CD4-positive, CD25-positive, alpha-beta regulatory T cell (primary cell): ENCODE measurements at places on chromosomes 13 and 19.

GRCh38 chr13:112627161-112627560 is 39.2 kb upstream of the TUBGCP3 start:
- DNase-seq, result no peak

DNA sequence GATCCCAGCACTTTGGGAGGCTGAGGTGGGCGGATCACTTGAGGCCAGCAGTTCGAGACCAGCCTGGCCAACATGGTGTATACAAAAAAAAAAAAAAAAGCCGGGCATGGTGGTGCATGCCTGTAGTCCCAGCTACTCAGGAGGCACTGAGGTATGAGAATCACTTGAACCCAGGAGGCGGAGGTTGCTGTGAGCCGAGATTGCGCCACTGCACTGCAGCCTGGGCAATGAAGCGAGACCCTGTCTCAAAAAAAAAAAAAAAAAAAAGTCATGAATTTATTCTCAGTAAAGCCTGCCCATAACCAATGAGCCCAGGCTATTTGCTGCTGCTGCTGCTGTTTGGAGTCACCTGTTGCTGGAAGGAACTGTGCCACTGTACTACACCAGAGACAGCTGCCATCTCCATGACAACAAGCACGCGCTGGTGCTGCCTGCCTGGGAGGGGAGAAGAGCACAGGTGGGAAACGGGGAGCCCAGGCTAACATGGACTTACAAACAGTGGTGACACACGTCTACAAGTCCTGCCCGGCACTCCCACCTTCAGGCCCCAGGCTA is 11.3 kb downstream of the ZFR2 start:
- DNase-seq, result no peak

GRCh38 chr13:43874504-43875092 is 4.9 kb downstream of the CCDC122 start:
- DNase-seq, result peak; percentile 17

DNA sequence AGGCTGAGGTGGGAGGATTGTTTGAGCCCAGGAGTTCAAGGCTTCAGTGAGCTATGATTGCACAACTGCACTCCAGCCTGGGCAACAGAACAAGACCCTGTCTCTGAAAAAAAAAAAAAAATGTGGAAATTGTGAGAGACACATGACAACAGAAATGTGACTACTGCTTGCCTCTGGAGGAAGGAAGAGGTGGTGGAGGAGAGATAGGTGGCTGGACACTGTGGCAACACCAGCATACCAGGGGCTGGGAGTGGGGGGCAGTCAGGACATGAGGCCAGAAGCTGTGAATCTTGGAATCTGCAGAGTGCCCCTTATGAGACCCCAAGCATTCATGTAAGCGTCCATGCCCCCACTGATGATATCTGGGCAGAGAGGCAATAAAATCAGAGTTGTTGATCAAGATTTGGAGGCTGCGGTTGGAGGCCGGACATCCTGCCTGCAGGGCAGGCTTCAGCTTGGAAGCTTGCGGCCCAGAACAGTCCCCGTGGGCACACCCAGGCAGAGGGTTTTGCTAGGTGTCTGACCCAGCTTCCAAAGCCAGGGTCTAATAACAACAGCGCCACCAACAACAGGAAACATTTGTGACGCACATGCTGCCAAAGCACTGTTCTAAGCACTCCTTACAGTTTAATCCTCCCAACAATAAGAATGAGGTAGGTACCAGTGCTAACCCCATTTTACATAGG is 16.9 kb downstream of the FAM187B start:
- DNase-seq, result peak; percentile 97

DNA sequence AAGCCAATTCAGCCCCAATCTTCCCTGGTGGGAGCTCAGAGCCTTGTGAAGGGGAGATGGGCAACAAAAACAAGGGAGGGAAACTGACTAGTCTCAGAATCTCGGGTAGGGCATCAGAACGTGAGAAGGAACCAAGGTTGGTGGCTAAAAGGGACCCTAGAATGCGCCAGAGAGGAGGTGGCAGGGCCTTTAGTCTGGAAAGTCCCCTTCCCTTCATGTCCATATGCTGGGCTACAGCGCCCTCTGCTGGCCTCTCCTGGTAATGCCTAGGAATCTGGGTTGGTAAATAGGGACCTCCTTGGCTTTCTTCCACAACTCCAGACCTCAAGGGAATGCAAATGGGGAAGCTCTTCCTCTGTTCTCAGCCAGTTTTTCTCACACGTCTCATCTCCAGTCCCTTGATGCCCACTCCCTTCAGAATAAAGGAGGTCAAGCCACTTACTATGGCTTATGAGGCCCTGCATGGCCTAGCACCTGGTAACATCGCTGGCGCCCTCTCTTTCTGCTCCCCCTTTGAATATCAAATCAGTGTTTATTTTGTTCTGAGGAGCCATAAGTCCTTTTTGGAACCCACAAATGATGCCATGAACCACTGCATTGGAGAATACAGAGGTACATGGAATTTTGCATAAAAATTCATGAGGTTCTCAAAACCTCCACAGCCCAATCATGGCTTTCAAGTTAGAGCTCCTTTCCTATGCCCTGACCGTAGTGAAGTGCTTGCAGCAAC is 1.4 kb upstream of the CCDC97 start:
- DNase-seq, result peak; percentile 87

DNA sequence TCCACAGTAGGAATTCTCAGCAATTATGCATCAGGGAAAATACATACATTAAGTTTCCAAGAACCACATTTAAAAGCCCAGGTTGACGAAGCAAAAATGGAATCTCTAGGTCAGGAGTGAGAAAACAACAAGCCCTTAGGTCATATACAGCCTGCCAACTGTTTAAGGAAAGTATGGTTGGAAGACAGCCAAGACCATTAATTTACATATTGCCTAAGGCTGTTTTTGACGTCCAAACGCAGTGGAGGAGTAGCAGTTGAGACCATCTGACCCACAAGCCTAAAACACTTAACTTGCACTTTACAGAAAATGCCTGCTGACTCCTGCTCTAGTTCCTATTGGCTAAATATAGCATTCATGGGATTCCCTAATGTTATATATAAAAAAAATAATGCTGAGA is 299.0 kb downstream of the ITGBL1 start:
- DNase-seq, result no peak

DNA sequence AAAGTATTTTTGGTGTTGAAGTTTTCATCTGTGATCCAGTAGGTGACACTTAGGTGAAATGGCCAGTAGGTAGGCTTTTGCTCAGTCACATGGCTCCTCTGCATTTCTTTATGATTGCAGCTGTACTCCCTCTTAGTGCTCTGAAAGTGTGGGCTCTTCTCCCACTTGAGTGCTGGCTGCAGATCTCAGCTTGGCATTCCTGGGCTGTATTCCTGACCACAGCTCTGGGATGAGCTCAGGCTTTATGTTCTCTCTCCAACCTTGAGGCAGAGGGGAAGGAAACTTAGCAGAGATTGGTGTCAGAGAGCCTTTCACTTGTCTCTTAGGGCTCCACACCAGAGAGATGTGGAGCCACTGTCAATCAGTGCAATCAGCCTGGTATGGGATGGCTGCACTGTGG is 254.3 kb downstream of the NDFIP2 start:
- DNase-seq, result no peak

DNA sequence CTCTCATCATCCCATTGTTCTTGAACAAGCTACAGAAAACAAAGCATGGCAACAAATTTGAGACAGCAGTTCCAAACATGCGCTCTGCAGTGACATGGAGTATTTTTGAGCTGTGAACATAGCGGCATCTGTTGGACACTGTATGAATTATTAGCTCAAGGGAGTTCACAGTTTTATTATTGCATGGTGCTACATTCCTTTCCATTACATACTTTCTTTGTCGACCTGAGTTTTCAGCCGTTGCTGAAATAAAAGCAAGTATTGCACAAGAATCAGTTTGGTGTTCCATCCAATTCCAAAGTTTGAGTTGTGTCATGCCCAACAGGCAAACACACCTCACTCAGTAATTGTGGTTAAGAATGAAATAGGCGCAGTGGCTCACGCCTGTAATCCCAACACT is 30.1 kb upstream of the METTL21C start:
- peak; percentile 8 for DNase-seq

DNA sequence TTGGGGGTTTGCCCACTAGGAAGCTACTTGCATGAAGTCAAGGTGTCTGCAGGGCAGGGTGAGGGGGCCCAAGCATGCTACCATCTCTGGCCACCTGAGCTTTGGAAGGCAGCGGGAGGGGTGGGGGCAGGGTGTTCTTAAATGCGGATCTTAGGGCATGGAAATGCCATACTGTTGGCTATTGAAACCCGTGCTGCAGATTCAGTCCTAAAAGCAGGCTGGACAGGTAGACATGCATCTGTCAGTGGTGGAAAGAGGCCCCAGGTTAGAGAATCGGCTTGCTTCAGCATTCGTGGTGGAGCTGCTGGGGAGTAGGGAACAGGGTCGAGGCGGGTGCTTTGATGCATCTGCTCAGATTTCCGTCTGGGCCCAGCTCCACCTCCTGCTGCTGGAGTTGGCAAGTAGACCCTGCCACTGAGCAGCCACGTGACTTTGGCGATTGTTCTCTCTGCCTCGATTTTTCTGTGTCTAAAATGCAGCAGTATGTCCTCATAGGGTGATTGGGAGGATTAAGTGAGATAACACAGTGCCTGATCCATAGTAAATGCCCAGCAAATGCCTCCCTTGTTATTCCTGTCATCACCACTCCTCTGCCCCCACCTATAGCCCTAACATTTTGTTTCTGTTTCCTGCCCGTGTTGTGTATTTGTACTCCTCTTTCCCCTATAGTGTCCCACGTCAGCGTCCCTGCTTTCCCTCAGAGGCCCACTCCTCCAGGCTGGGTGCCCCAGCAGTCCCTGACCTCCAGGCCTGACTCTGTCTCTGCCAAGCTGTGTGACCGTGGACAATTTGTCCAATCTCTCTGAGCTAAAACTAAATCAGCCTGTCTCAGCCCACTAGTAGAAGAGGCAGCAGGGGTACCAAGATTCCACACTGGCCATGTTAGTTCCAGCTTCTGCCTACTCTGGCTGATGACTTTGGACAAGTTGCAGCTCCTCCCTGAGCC is 5.8 kb downstream of the PPP1R37 start:
- no peak for DNase-seq

GRCh38 chr13:81488021-81488420 is 1147.1 kb upstream of the SPRY2 start:
- no peak for DNase-seq

GRCh38 chr13:45184693-45185092 is 16.2 kb downstream of the KCTD4 start:
- no peak for DNase-seq

DNA sequence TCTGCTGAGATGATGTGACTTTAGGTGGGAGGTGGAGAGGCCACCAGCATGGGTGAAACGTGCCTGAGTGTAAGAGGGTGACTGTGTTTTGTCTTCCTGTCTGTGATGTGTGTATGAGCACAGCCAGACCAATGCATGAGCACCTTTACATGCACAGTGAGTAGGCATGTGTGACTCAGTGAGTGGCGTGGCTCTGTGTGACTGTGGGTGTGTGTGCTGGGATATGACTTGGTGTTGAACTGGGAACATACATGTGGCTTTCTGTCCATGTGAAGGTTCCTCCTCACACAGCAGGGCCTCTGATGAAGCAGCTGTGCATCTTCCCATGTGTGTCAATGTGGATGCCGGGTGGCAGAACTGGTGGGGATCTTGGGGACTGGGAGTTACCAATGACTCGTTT is 19.9 kb upstream of the LGALS13 start:
- DNase-seq, result no peak

DNA sequence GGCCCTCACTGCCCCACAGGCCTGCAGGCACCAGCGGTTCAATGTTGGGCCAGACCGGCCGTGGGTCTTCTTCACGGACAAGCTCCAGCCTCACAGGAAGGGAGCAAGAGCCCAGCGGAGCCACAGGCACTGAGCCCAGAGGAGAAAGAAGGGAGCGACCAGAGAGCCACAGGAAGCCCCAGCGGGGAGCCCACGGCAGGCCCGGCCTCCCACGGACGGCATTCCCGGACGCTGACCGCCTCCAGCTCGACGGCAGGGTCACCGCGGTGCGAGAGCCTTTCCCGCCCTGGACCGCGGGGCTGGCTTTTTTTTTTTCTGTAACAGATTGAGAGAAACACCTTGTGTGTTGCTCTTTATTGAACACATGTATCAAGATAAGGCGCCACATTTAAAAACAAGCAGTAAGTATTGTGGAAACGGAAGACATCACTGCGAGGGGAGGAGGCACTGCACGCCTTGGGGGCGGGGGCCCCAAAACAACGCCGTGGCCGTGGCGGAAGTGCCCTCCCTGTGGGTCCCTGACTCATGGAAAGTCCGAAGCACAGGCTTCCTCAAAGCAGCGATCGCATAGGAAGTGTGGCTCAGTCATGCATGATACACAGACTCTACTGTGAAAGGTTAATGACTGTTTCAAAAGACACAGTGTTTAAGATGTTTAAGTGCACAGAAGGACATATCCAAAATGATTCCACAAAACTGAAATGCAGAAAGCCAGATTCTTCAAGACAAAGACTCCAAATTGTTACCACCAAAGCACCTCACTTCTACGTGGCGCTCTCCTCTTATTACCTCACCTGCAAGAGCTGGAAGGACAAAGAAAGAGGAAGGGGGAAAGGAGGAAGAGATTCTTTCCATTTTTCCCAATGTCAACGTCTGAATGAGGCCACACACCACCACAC is 3.5 kb downstream of the RASA3 start:
- DNase-seq, result peak; percentile 85

DNA sequence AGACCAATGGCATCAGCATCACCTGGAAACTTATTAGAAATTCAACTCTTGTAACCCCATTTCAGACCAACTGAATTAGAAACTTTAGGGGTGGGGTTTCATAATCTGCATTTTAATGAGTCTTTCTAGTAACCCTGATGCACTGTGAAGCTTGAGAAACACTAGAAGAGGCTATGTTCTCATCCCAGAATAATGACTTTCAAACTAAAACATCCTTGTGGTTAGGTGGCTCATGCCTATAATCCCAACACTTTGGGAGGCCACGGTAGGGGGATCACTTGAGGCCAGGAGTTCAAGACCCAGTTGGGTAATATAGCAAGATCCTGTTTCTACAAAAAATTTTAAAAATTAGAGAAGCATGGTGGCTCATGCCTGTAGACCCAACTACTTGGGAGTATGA is 402.4 kb downstream of the DLEU7 start:
- DNase-seq, result no peak

DNA sequence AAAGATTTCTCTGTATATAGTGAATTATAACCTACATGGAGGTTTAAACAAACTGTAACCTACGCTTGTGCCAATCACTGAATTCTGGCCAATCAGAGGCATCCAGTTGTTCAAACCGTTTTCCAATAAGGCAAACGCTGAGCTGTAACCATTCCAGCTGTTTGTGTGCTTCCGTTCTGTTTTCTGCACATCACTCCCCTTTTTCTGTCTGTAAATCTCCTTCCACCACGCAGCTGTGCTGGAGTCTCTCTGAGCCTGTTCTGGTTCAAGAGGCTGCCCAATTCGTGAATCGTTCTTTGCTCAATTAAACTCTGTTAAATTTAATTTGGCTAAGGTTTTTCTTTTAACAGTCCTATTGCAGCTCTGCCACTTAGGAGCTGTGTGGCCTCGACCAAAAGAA is 552.5 kb downstream of the FGF9 start:
- DNase-seq, result no peak

DNA sequence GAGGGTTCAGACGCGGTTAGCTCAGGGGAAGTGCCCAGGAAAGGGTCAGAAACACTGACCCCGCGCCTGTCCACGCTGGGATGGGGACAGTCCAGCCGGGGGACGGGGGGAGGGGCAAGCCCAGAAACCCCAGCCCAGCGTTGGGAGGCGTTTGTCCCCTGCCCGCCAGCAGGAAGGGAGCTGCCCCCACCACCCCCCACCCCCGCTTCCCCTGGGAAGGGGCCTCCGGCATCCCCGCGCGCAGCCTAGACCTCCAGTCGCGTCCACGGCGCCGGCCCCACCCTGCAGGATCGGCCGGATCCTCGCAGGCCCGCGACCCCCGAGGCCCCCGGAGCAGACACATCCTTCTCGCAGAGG is 277 bp downstream of the GIPC1 start:
- no peak for DNase-seq
